SHP77 (cell line): ENCODE measurements at places on chromosomes 7 and 10.

- DNase-seq = no peak
These were observed 82.3 kb upstream of the FGL2 start for GRCh38 chr7:77281780-77282478.

DNA sequence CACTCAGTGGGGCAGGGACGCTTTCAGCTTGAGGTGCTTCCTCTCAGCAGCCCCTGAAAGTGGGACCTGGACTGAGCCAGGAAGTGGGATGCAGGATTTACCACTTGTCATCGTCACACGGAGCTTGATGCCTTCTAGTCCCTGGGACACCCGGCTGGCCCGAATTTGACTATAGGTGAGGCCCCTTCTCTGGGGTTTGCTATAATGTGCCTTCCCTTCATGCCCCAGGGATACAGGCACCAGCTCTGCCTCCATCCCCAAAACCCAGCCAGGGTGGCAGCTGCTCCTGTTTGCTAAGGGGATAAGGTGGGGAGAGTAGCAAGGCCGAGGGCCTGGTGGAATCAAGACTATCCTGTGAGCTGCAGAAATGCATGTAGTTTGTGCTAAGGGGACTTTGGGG lies 235.0 kb downstream of the GLRX3 start:
- no peak for DNase-seq

DNA sequence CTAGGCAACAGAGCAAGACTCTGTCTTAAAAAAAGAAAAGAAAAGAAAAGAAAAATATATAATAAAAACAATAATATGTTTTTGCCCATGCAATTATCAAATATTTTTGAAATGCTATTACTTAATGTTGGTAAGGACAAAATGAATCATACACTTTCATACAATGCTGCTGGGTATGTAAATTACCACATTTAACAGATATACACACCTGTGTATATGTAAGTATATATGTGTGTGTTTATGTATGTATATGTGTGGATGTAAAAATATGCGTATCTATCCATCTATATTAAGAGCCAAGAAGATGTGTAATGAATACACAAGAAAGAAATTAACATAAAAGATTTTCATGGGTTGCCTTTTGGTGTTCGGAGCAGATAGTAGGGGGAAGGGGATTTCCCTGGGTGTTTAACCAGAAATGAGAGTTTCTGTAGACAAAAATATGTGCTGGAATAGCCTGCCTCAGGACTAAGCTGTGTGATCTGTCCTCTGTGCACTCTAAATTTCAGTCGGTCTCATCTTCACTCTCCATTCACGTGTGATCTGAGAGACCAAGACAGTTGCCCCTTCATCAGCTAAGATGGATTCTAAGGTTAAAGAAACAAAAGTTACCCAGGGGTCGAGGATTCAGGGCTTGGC lies 61.2 kb downstream of the PRKCQ start:
- no peak for DNase-seq

DNA sequence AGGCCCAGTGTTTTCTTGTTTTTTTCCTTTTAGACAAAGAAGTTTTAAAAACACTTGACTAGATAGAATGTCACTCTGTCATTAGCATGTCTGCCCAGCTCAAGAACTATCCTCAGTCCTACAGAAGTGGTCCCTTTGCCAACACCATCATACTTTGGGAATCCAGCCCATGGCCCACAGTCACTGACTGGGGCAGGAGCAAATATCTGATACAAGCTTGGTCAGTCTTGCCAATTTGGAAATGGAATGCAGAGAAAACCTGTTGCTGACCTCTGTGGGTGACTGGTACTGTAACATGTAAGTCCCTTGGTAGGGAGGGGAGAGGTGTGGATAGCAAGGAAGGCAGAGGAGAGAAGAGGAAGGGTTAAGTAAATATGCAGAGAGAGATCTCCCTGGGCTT lies 47.8 kb downstream of the IPMK start:
- DNase-seq = no peak

DNA sequence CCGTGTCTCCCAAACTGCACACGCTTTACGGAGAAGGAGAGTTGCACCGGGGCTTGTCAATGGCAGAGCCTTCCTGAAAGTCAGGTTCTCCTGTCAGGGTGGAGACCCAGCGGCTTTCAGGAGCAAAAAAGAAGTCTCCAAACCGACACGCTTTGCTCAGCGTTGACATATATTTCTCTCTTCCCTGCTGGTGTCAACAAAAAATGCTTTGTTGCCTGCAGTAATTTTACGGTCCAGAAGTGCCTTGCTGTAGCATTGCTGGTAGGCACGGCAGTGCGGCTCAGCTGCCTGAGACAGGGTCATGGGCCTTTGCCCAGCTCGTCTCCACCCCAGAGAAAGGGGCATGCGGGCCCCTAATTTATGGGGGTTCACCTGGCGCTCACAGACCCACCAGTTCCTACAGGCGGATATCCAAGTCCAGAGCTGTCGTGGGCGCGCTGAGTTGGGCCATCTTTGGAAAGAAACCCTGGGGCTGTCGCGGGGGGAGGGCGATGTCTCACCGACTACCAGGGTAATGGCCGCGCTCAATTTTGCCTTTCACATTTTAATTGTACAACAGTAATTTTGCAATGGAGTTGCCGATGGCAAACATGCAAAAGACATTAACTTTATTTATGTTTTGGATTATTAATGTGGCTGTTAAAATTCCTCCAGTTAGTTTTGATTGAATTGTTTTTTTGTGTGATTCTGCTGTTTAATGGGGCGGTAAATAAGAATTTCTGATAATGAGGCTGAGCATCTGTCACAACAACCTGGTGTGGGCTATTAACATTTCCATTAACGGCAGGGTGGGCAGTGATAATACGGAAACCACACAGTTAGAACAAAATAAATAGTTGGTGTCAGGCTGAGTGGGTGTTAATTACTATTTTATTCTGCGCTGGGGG lies 478.2 kb upstream of the FOXK1 start:
- DNase-seq = no peak

DNA sequence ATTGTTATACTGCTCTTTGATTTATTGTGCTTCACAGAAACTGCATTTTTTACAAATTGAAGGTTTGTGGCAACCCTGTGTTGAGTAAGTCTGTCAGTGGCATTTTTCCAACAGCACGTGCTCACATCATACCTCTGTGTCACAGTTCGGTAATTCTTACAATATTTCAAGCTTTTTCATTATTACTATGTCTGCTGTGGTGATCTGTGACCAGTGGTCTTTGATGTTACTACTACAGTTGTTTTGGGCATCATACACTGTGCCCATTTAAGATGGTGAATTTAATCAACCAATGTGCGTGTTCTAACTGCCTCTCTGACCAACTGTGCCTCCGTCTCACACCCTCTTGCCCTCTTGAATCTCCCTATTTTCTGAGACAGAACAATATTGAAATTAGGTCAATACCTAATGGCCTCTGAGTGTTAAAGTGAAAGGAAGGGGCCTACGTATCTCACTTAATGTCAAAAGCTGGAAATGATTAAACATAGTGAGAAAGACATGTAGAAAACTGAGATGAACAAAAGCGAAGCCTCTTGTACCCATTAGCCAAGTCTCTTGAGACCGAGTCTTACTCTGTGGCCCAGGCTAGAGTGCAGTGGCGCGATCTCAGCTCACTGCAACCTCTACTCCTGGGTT lies 20.2 kb upstream of the ASL start:
- no peak for DNase-seq

DNA sequence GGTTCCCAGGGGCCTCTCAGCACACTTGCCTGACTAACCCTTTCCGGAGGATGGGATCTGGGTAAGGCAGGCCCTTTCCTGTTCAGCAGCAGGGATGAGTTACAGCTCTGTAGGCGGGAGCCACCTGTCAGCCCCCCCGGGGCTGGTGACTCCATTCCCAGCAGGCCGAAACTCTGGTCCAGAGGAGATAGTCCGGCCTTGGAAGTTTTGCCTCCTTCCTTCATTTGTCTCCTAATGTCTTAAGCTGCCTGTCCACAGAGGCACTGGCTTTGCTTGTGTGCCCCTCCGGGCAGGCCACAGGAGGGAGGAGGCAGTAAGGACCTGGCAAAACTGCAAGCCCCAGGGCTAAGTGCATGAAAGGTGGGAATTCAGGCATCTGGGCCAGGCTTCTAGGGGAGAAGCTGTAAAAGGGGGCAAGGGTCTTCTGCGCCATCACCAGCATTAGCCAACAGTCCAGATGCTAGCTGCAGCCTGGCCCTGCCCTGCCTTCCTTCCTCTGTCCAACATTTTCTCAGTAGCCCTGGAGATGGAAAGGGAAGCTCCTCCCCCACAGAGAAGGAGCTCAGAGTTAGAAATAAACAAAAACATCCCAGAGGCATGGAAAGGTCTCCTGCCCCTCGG lies 1.2 kb downstream of the ADIRF start:
- DNase-seq = no peak

DNA sequence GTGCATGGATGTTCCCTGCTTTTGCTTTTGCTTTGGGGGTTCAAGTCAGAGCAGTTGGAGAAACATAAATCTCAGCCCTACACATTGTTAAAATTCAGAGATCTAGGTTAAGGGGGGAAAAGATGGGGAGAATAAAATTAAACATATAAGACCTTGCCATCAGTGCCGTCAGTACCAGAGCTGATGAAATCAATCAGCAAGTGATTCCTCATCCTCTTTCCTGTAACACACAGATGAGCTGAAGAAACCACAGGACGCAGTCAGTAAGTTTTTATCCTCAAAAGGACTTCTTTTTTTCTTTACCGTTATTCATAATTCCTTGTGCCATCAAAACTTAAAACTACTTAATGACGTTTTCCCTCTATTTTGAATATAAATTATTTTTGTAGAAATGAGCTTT lies 5.9 kb downstream of the HECW1 start:
- no peak for DNase-seq

DNA sequence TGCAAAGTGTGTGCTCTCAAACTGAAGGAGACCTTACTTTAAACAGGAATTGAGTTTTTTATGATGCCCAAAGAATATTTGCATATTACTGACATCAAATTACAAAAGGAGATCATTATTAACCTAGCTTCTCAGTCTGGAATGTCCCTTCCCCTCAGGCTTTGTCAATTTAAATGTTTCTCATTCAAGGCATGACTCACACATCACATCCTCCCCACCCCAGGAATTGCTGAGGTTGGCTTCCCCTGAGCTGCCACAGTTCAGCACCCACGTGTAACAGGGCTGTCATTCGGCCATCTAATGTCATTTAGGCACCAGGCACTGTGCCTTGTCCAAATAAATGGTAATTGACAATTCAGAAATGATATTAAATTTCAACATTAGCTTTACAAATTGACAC lies 305.9 kb upstream of the MGMT start:
- no peak for DNase-seq

DNA sequence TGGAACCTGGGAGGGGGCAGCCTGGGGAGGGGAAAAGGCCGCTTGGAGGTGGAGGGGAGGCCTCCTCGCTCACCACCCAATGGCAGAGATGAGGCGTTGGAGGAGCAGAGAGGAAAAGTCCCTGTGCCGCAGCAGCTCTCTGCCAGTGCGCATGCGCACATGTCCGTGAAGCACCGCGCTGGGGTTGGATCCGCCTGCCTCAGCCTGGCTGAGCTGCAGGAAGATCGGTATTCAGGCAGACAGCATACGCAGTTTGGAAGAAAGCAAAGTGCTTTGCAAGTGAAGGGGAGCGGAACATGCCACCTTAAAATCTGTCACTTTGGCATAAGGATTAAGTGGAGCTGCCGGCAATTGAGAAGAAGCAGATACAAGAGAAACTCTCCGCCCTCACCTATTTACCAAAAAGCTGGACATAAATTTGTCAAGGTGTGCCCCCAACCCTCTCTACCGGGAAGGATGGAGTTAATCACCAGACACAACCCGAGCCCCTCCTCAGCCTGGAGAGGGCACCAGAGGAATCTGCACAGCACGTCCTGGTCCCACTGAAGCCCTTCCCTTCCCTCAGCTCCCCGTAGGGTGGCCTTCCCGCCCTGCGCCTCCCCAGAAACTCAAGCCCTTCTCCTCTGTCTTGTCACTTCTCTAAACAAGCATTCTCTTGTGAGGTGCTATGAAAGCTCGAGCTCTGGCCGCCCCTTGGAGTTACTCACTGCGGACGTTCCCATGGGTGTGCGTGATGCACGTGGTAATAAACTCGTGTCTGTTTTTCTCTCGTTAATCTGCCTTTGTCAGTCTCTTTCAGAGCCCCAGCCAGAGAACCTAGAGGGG lies 32.2 kb upstream of the TMEM72 start:
- DNase-seq = peak; percentile 62

DNA sequence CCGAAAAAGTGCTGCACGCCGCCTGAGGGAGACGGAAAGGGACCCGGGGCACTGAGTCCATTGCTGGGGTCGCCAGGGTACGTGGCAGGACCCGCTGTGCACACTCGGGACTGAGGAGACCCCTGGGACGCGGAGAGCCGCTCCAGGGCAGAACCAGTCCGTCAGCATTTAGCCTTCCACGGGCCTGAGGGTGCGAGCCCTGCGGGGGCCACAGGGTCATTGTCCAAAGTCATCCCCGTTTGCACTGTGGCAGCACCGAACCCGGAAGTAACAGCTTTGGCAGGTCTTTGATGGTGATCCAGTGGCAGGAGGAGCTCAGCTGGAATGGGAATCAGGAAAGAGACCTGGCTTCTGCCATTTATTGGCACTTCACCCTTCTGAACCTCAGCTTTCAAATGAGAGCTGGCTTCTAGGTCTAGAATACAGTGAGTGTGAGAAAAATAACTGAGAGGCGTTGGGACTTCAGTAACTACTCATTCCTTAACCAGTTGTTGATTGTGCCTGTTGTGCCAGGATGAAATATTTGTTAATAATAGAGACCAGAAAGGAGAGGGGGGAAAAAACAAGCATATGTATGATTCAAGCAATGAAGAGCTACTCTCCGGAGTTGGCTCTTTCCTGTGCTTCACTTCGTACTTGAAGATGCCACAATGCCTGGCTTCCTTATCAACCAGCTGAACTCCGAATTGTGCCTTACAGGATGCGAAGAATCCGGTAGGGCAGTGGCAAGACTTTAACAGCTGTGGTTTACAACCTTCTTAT lies 811 bp upstream of the ARHGAP12 start:
- no peak for DNase-seq

GRCh38 chr10:90640756-90641155 lies 217.1 kb downstream of the HTR7 start:
- no peak for DNase-seq

GRCh38 chr7:14457568-14458453 lies 444.7 kb downstream of the DGKB start:
- peak; percentile 71 for DNase-seq

GRCh38 chr7:4667776-4668509 lies 14.2 kb upstream of the FOXK1 start:
- DNase-seq = no peak

DNA sequence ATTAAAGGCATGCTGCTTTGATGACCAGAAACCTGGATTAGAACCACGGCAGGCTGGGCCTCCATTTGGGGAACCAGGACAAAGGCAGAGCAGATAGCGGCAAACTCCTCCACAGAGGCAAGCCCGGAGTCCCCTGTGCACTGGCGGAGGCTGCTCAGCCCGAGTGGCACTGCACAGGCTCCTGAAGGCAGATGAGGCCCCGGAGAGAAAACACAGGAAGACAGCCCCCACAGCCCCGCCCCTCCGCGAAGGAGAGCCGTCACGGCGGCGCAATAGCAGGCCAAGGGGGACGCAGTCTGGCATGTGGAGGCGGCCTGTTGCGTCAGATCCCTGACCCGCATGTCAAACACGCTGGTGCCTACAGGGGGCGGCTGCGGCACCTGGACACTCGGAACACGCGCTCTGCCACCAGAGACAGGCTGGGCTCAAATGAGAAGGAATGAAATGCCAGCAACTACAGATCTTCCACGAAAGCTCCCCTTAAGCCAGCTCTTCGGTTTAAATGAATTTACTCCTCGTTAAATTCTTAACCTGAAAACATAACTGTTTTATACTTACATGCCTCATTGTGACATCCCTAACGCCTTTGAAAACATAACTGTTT lies 128.5 kb downstream of the MAD1L1 start:
- peak; percentile 98 for DNase-seq
